Hematopoietic multipotent progenitor cell treated with erythropoietin and hydrocortisone succinate and interleukin-3 and kit ligand, for 4 days (in vitro differentiated cells): ENCODE measurements at places on chromosomes 12 and 14.

DNA sequence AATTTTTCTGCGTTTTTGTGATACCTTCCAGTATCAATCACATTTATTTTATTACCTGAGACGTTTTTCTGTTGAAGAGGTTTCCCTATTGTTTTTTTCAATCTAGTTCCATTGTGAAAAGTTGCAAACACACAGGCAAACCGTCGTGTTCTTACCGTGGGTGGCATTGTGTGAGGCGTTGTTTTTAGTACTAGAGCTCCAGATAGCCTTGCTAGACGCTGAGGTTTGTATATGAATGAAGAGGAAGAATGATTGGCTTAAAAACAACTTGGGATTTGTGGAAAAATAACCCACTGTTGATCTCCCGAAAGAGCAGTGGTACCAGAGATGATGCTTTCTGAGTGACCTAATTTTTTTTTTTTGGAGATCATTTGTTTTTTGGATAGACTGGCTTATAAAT lies 1.0 kb downstream of the SOCS4 start:
- DNase-seq = peak; percentile 22

- peak; percentile 84 for DNase-seq
Measured at GRCh38 chr12:1606021-1606622, 11.7 kb upstream of the FBXL14 start.

DNA sequence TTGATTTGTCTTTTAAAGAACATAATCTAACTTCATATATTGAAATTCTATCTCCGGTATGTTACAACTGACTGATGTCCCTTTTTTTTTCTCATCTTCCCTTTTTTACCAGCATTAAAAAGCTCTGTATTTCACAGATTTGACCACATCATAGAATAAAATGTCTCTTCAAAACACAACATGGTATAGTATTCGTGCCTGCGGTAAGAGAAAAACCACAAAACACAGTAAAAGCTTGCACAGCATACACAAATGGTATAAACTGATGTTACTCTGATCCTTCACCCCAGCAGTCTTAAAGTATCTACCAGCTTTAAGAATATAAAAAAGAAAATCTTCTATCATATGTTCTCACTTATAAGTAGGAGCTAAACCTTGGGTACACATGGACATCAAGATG lies 83.4 kb downstream of the HECTD1 start:
- no peak for DNase-seq

DNA sequence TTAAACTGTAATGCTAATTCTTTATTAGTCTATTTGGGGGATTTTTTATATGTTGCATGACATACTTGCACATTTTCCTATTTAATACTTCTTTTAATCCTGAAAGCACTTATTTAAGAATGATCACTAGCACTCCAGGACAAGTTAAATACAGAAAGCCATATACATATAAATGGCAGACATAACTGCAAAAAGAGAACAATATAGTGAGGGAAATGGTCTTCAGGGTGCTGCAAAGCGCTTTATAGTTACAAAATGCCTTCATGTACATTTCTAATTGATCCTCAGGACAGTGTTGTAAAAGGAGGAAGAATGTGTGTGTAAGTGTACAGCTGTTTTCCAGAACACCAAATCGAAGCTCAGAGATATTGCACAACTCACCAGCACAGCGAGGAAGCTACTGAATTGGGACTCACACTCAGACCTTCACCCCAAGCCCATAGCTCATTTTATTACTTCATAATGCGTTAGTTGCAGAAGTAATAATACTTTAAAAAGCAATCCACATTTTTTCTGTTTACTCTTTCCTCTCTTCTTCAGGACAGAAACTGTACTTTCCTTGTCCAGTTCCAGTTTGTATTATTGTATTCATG lies 428.2 kb downstream of the RAD51B start:
- DNase-seq = peak; percentile 52

DNA sequence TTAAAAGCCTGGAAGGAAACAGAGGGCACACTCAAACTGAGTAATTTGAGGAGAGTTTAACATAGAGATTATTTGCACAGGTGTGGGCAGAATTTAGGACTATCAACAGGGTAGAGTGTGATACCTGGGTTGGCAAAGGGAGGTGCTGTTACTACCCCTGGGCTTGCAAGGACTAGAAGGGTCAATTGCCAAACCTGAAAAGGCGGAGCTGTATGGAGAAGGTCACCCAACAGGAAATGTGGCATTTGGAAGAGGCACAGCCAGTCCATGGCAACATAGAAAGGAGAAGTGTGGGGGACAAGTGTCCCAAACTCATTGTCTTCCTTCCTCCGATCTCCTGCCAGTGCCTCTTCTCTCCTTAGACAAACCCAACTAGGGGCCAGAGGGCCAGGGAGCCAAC lies 21.6 kb upstream of the MED13L start:
- no peak for DNase-seq

DNA sequence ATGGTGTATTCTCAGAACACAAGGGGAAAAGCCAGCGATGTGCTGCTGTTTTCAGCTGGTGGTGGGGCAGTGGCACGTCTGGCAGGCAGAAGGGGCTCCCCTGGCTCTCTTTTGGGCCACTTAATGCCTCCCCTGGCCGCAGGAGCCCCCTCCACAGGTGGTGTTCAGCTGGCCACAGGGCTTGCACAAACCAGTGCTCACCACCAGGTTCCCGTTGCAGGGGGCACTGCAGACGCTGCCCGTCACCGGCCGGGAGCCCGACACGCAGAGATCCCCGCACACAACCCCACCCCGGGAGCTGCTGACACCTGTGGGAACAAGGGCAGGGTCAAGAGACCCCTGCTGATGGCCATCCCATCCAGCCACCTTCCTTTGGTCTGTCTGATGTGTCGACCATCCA lies 6.7 kb downstream of the KRT83 start:
- no peak for DNase-seq

DNA sequence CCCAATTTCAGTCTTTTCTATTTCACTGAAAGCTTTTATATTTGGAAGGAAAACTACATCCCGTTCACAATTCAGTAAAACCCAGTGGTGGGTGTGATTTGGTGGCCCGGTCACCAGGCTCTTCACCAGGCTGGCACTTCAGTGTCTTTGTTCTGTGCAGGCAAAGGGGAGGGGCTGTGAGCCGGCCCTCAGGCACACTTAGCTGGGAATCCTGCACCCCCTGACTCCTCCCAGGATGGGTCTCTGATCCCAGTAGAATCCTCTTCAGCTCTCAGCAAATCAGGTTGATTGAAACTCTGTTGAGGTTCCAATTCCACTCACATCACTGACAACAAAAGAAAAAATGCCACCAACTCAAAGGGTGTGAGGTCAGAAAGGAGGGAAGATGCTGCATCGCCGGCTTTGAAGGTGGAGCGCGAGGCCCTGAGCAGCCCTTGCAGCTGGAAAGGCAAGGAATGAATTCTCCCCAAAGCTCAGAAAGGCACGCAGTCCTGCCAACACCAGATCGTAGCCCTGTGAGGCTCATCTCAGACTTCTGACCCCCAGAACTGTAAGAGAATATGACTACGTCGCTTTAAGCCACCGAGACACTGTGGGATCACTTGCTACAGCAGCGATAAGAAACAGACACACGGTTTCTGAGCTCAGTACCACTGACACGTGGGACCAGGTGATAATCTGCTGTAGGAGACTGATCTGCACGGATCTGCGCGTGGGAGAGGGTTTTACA lies 166.6 kb downstream of the PIWIL1 start:
- DNase-seq = no peak

- DNase-seq = no peak
Measured at GRCh38 chr14:75631453-75631831, 29.2 kb downstream of the ERG28 start.

GRCh38 chr12:31594681-31595080 lies 3.7 kb upstream of the DENND5B start:
- no peak for DNase-seq

DNA sequence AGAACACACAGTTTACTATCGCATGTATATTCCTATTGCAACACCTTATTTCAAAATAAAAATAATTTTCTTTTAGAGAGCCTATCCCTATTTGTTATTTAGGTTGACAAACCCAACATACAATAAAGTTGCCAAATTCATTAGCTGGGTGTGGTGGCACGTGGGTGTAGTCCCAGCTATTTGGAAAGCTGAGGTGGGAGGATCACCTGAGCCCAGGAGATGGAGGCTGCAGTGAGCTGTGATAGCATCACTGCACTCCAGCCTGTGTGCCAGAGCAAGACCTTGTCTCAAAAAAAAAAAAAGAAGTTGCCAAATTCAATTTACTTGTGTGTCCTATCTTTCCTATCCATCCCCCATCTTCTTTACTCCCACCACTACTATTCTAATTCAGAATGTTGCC lies 23.9 kb downstream of the DENND5B start:
- DNase-seq = no peak

DNA sequence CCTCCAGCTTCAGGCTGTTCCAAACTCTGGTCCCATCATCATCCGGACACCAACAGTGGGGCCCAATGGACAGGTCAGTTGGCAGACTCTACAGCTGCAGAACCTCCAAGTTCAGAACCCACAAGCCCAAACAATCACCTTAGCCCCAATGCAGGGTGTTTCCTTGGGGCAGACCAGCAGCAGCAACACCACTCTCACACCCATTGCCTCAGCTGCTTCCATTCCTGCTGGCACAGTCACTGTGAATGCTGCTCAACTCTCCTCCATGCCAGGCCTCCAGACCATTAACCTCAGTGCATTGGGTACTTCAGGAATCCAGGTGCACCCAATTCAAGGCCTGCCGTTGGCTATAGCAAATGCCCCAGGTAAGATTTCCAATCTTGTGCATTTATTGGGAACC lies 3.3 kb downstream of the SP1 start:
- no peak for DNase-seq

DNA sequence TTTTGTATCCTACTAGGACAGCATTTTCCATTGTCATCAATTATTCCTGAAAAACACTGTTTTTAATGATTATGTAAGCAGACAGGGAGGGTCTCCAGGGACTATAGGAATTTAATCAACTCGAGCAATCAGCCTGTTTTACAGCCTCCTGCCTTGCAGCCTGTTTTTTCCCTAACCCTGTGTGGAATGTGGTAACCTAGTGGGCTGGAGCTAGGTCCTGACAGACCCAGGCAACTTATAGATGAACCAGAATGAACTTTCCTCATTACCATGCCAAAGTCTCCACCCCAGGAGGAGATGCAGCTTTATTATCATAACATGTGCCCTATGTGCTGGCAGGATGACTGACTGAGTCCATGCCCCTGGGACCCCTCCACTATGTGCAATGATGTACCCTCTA lies 375.1 kb downstream of the BMP4 start:
- no peak for DNase-seq

DNA sequence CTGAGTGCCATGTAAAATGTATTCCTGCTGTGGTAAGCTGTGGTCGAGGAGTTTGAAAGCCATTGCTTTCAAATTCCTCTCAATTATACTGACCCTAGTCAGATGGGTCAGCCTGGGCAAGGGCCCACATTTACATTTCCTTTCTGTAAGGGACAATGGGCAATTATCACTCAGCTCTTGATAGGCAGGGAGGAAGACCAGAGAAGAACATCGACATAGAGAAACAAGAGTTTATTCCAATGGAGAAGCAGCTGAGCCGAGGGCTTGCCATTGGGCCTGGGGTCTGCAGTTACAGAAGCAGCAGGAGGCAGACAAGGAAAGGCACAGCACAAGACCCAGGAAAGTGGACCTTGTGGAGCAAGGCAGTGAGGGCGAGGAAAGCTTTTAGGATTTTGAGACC lies 9.7 kb downstream of the NRIP2 start:
- no peak for DNase-seq

DNA sequence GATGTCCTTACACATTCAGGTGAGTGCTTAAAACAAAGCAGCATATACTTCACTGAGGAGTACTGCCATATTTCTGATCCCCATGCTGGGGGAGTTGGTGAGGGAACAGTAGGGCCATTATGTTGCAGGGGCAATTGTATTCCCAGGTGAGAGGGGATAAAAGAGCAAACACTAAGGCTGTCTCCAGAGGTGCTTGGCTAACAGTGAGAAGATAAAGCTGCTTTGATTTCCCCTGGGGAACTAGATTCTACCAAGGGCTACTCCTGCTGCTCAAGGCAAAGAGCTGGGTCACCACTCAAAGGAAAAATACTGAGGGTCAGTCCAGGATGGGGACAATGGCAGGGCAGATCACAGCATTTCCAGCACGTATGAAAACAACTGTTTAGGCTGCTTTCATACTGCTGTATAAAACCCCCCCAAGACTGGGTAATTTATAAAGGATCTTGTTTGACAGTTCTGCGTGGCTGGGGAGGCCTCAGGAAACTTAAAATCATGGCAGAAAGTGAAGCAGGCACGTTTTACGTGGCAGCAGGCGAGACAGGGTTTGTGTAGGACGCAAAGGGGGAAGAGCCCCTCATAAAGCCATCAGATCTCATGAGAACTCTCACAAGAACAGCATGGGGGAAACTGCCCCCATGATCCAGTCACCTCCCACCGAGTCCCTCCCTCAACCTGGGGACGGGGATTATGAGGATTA lies 47.8 kb upstream of the OR5AU1 start:
- no peak for DNase-seq

DNA sequence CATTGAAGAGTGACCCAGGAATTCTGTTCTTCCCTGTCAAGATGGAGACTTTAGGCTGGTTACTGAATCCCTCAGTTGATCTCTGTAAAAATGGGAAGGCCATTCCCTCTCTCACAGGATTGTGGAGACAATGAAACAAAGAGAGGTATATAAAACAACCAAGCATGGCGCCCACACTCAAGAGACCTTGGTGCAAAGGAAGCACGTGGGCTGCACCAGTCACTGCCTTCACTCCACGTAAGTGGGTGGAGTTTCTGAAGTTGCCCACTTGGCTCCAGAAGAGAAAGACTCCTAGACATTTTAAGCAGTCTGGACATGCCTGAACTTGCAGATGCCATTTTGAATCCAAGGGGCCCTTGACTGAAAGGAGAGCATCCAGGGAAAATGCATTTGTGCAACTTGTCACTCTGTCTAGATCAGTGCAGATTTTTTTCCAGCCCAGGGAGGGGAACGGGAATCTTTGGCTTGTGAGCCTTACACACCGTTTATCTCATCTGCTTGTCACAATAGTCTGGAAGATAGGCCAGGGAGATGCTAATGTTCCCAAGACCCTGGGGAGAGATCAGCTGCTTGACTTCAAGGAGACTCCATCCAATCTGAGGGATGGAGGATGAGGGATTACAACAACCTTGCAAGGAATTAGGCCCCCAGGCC lies 96.9 kb upstream of the TBX3 start:
- DNase-seq = no peak

DNA sequence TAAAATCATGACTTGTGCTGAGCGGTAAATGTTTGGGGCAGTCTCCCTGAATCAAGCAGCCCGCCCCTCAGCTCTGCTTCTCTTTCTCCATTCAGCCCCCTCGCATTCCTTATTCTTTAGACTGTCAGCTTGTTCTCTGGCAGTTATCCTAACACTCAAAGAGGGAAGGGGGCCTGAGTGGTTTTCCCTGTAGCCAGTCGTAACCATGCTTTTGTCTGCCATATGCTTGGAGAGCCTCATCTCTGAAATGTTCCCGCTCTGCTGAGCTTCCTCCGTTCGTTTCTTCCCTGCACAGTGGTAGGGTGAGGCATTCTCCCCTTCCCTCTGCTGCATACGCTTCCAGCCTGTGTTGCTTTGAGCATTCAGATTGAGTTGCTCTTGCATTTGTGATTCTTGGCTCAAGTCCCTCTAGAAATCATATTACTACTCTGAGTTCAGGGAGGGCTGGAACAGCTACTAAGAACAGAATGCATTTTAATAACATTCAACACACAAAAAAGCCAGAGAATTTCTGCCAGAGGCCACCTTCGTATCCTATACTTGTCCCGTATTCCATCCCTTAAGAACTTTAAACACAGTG lies 119.7 kb downstream of the FBXL14 start:
- DNase-seq = no peak

- DNase-seq = peak; percentile 27
Measured at GRCh38 chr14:97177016-97177415, 379.8 kb downstream of the VRK1 start.

GRCh38 chr14:20455355-20456300 lies 602 bp downstream of the APEX1 start:
- peak; percentile 97 for DNase-seq

GRCh38 chr14:91333650-91334039 lies 84.0 kb downstream of the CCDC88C start:
- DNase-seq = no peak
